ENCODE measurements at places on chromosomes 1 and 21.

- no peak for DNase-seq
Measured at GRCh38 chr1:206050655-206051235, 2.2 kb upstream of the RHEX start.

DNA sequence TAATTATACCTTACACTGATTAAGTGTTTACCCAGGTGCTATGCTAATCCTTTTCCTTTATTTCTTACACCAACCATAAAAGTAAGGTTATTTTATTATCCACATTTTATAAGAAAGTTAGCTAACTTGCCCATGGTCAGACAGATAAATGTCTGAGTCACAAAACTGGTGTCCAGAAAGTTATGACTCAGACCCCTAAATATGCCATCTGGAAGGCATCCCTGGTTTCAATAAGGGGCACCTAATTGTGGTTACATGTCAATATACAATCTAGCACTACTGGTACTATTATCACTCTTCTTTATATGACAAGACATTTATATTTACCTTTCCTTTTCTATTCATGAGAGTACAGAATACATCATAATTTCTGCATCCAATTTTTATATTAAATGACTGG is 496.5 kb upstream of the ADGRL2 start:
- peak; percentile 26 for DNase-seq

DNA sequence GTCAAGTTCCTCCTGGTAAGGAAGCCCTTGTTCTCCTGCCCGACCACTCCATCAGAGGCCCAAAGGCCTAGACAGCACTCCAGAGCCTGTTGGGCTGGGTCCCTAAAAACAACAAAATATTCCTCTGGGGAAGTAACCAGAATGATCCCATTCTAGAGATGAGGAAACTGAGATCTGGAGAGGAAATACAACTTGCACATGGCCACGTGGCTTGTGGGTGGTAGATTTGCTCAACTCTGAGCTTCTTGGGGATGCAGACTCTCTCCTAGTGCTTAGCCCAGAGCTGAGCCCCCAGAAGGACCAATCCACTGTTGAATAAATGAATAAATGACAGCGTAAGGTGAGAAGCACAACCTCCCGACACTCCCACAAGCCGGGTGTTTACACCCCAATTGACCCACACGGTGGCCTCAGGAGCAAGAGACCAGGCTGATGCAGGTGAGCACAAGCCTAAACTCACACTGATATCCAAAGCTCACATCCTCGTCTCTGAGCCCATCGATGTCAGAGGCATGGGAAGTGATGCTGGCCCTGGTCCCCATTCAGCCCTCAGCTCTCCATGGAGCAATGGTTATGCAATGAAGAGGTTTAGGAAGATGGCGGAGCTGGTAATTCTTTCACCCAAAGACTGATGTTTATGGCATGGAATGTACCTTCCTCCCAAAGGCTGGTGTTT is 172.5 kb upstream of the EDN2 start:
- DNase-seq: no peak

DNA sequence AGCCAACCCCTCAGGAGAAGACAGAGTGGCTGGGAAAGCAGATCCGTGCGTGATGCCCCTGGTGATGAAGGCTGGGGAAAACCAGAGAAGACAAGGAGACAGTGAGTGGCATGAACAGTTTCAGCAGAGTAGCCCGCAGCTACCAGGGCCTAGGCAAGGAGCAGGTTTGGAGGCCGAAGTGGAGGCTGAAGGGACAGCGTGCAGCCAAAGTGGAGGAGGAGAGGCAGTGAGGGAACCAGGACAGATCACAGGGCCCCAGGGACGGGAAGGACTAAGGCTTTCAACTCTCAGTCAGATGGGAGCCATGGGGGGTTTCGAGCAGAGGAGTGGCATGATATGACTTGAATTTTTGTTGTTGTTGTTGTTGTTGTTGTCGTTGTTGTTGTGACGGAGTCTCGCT is 59.9 kb upstream of the SELENON start:
- no peak for DNase-seq

DNA sequence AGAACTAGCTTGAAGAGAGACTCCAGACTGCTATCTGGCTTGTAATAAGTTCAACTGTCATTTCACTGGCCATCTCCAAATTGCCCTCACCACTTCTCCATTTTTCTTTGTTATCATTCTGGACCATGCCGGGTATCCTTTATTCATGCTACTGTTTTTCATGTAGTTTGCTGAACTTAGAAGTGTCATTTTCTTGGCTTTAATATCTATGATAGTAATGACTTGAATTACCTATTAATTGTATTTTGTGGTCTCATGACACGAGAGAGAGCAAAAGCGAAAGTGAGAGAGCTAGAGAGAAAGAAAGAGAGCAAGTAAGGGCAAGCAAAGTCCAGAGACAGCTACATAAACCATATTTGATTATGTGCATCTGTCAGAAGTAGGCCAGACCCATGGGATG is 184.9 kb upstream of the ATP1B1 start:
- DNase-seq: no peak

GRCh38 chr1:35885961-35886558 is 3.1 kb downstream of the AGO1 start:
- no peak for DNase-seq

GRCh38 chr1:206867716-206868115 is 2.3 kb downstream of the IL20 start:
- DNase-seq: no peak

GRCh38 chr1:31196685-31197084 is 43.0 kb downstream of the NKAIN1 start:
- no peak for DNase-seq

GRCh38 chr21:43297989-43298388 is 128.9 kb downstream of the SIK1 start:
- no peak for DNase-seq

DNA sequence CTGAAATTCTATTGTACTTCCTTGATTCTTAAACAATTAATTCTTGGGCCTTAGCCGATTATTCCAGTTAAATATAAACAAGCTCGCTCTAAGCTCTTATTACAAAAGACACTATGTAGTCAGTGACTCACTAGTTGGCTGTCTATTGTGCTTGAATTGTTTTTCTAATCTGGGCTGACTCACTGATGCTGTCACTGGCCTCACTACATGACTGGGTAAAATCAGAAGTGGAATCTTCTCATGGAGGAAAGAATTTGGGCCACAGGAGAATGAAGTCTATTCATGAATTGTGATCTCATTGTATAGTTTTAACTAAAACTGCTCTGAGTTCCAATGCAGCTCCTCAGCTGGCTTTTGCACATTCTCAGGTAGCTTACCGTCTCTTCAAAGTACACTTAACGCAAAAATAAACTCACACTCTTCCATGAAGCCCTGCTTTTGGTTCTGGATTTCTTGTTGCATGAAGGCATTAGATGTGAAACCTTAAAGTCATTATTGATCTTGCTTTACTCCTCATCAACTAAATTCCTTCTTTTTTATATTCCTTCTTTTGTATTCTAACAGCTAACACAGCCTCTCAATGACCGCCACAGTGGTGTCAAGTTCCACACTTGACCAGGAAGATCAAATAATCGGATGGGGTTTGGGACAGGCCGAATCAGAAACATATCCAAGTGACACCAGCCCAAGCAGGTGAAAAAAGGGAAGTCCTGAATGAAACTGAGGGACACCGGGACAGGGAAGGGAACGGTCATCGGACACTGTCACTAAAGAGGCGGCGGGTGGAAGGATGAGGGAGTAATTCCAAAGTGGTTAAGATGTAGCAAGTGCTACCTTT is 80.9 kb upstream of the LBR start:
- DNase-seq: peak; percentile 96

- no peak for DNase-seq
Measured at GRCh38 chr21:41737651-41738324, 29.1 kb downstream of the RIPK4 start.

DNA sequence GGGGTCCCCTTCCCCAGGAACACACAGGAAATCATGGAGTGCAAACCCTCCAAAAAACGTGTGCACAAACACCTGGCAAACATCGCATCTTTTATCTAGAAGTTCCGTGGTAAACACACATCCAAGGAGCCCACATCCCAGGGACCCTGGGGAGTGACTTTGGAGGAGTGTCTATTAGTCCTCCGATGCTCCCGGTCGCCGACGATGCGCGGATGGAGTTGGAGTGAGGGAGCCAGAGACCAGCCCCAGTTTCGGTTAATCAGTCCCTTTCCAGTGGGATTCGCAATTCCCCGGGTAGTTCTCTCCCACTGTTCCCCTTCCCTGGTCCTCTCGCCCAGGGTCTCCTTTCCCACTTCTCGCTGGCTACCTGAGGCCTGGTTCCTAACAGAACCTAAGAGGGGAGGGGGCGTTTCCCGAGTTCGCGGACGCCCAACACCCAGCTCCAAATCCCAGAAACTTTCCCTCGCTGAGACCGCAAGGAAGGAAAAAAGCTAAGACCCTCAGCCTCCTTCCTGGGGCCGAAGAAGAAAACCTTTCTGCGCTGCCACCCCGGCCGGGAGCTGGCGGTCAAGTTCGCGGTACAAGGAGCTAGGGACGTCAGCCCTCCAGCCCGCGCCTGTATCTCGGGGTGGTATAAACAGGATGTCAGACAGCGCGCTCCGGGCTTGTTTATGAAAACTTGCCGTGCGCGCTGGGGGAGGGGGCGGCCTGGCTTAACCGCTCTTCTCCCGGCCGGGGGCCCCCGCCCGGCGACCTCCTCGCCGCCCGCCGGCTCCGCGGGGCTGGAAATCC is 787 bp downstream of the JAK1 start:
- no peak for DNase-seq

DNA sequence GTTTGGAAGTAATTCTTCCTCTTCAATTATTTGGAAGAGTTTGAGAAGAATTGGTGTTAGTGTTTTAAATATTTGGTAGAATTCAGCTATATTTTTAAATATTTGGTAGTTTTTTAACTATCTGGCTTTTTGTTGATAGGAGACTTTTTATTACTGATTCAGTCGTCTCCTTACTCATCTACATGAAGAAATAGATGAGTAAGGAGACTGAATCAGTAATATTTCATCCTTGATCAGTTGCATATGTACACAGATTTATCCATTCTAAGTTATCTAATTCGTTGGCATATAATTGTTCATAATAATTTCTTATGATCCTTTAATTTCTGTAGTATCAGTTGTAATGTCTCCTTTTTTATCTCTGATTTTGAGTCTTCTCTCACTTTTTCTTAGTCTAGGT is 224.1 kb downstream of the GPR52 start:
- DNase-seq: no peak

- no peak for DNase-seq
Measured at GRCh38 chr1:111208921-111209320, 8.5 kb upstream of the DENND2D start.

- peak; percentile 18 for DNase-seq
Measured at GRCh38 chr1:94209425-94209824, 28.0 kb downstream of the ARHGAP29 start.

GRCh38 chr1:33378524-33378923 is 52.4 kb downstream of the PHC2 start:
- no peak for DNase-seq

GRCh38 chr21:38438462-38438893 is 59.8 kb downstream of the ERG start:
- peak; percentile 79 for DNase-seq

- no peak for DNase-seq
Measured at GRCh38 chr1:157844089-157844830, 2.7 kb upstream of the CD5L start.

GRCh38 chr21:20106368-20106767 is 891.8 kb upstream of the NCAM2 start:
- DNase-seq: no peak

Measured in non-pigmented ciliary epithelial cell (primary cell).